ENCODE measurements at places on chromosomes 5 and 9. TPM values are rescaled to one million over a fixed set of nuclear protein-coding genes. Genes with fewer than 3 reads are reported as not detected.

The SGCD gene
- total RNA-seq = 67.5 TPM

The TTC33 gene
- total RNA-seq = 16.3 TPM

The IL5 gene
- not detected for total RNA-seq

The CSF1R gene
- total RNA-seq = not detected

The SPATA31D4 gene
- total RNA-seq = not detected

The RASA1 gene
- 42.1 TPM for total RNA-seq

The KCNT1 gene
- not detected for total RNA-seq

Measured in fibroblast of lung (primary cell).